ENCODE measurements at places on chromosomes 1 and 21. TPM values are rescaled to one million over a fixed set of nuclear protein-coding genes. Genes with fewer than 3 reads are reported as not detected.

Gene PLA2G2C
- total RNA-seq: not detected

GRCh38 chr1:210384625-210385024 lies 55.9 kb downstream of the HHAT start:
- no peak overlapping the region for H3K27ac ChIP-seq
- no peak overlapping the region for H3K4me3 ChIP-seq

Gene TCHHL1
- not detected for total RNA-seq

DNA sequence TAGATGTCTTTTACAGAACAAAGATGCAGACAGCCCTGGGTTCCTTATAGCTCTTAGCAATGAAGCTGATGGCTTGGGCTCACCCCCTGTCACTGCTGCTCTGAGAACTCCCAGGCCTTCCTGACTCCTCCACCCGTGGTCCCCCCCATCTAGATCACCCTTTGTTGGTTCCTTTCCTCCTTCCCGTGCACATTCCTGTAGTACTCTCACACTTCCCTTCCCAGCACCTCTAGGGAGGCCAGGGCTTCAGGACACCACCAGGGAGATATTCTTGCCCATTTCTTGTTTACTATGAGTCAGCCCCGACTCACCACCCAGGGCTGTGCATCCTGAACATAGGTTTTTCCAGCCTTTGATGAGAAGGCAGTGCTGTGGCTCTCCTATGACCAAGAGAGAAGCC lies 14.4 kb upstream of the NOS1AP start:
- H3K36me3 ChIP-seq: no peaks in the 10 kb centered on the region
- DNase-seq: no peak
- H3K27ac ChIP-seq: no peak overlapping the region
- H3K4me3 ChIP-seq: no peak overlapping the region

GRCh38 chr1:69077633-69078032 lies 490.1 kb upstream of the LRRC7 start:
- H3K36me3 ChIP-seq: no peaks in the 10 kb centered on the region
- no peaks in the 10 kb centered on the region for H3K27me3 ChIP-seq
- H3K4me3 ChIP-seq: no peak overlapping the region

- H3K27me3 ChIP-seq: no peaks in the 10 kb centered on the region
- H3K36me3 ChIP-seq: no peaks in the 10 kb centered on the region
- H3K4me3 ChIP-seq: no peak overlapping the region
- H3K4me1 ChIP-seq: no peaks in the 10 kb centered on the region
- H3K27ac ChIP-seq: no peak overlapping the region
These were observed 299.2 kb downstream of the PBX1 start for GRCh38 chr1:164858096-164858632.

Gene IFNLR1
- total RNA-seq: 0.42 TPM

DNA sequence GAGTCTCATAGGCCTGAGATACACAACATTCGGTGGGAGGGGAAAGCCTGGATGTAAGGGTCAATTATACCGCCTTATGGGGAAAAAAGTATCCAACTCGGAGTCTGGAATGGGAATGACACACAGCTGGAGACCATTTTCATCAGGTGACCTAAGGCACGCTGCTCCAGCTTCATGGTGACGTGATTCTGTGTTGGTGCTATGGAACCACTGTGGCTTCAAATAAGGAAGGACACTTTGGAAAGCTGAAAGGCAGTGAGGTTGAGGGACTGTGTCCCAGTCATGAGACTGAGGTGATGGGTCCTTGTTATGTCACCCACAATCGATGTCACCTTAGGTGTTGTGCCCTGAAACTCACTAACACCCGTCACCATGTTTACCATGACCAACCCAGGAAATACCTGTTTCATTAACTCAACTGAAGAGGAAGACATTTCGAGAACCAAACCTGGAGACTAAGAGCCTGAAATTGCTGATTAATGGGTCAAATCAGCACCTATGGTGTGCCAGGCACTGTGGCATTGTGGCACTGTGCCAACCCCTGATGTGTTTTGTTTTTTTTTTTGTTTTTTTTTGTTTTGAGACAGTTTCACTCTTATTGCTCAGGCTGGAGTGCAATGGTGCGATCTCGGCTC lies 54.5 kb downstream of the IRF2BP2 start:
- no peaks in the 10 kb centered on the region for H3K4me1 ChIP-seq
- no peak overlapping the region for H3K27ac ChIP-seq
- no peaks in the 10 kb centered on the region for H3K36me3 ChIP-seq
- no peaks in the 10 kb centered on the region for H3K27me3 ChIP-seq
- H3K4me3 ChIP-seq: no peak overlapping the region

Measured in aorta (tissue), 5 donors.